ENCODE measurements at places on chromosomes 13 and 19.

DNA sequence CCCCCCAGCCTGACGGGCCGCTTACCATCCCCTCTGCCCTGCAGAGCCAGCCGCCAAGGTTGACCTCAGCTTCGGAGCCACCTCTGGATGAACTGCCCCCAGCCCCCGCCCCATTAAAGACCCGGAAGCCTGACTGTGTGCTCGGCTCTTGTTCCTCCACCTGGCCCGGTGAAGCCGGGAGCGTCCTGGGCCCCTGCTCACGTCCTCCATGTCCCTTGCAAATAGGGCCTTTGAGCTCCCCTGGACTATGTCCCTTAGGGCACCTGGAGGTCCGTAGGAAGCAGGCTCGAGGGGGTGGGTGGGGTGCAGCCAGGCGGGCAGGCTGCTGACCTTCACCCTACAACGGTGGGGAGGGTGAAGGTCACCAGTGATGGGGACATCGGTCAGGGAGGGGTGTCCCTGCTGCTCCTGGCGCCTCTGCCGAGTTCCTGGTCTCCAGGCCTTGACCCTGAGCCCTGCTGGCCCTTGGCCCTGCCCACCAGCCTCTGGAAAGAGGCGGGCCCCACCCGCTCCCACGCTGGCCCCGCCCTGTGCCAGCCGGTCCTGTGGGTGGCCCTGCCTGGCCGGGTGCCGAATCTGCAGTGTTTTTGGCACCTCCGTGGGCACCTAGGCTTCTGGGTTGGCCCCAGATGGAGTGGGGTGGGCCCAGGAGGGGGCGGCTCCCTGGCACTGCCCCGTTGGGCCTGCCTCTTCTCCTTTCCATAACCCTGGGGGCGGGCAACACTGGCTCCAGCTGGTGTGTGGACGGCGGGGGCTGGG lies 3.3 kb downstream of the ATP5F1D start:
- DNase-seq, result no peak

DNA sequence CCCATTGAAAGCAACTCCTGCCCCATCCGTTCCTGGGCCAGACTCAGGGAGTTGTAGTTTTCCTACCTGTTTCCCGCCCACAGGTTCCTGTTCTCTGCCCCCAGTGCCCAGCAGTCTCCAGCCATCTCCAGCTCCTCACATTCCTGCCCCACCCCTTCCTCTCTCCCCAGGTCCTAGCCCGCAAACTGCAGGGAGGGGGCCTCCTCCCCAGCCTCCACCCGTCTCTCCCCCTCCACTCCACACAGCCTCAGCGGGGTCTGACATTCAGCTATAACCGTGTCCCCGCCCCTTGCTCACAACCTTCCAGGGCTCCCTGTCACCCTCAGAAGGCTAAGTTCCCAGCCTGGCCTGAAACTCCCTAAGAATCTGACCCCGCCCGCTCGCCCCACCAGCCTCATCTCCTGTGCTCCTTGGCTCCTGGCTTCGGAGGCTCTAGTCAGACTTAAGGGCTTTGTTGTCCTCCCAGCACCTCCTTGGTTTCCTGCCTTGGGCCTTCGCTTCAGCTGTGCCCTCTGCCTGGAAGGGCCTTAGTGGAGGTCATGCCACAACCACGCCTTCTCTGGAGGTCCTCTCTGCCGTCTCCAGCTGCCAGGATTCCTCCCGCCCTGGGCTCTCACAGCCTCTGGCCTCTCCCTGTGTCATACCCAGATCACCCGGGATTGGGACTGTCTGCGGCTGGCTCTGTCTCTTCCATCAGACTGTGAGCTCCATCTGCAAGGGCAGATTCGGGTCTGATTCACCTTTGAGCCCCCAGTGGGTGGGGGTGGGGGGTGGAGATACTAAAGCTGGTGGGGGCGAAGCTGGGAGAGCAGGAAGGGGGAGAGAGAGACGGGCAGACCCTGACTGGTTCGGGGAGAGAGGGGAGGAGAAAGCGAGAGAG lies 5.1 kb upstream of the SPACA6 start:
- DNase-seq, result peak; percentile 70

GRCh38 chr19:35419046-35419445 lies 29.0 kb upstream of the FFAR2 start:
- DNase-seq, result no peak

- no peak for DNase-seq
Observed at GRCh38 chr19:36093146-36093662, 17.7 kb upstream of the OVOL3 start.
